ENCODE measurements at places on chromosomes 2 and 18. TPM values are rescaled to one million over a fixed set of nuclear protein-coding genes. Genes with fewer than 3 reads are reported as not detected.

DNA sequence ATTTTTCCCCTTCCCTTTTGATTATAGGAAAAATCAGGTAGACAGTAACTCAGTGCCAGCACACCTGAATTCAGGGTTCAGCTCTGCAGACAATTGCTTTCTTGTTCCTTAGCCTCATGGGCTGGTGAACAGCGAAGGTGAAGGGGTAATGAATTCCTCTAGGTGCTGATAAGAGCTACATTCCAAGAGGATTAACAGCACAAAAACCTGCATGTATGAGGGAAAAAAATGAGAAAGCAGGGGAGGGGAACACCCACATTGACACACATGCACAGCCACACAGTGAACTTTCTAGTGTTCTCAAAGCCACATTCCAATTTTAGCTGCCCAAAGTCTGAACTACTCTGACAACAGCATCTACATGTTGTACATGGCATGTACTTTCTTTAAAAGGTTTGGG, 46.1 kb downstream of the SPATS2L start:
- peaks cover 63% of the 10 kb centered on the region for H3K4me1 ChIP-seq
- peaks cover 13% of the 10 kb centered on the region for H3K36me3 ChIP-seq
- no peaks in the 10 kb centered on the region for H3K27me3 ChIP-seq
- no peak overlapping the region for H3K4me3 ChIP-seq
- DNase-seq: no peak

DNA sequence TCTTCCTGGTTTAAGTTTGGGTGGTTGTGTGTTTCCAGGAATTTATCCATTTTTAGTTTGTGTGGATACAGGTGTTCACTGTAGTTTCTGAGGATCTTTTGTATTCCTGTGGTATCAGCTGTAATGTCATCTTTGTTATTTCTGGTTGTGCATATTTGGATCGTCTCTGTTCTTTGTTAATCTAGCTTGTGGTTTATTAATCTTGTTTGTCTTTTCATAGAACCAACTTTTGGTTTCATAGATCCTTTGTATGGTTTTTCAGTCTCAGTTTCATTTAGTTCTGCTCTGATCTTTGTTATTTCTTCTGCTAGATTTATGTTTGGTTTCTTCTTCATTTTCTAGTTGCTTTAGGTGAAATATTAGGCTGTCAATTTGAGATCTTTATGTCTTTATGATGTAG, 202.4 kb upstream of the ZSWIM2 start:
- no peak overlapping the region for H3K4me3 ChIP-seq
- no peaks in the 10 kb centered on the region for H3K4me1 ChIP-seq
- no peaks in the 10 kb centered on the region for H3K36me3 ChIP-seq
- H3K27me3 ChIP-seq: peaks cover 20% of the 10 kb centered on the region
- H3K27ac ChIP-seq: no peak overlapping the region

DNA sequence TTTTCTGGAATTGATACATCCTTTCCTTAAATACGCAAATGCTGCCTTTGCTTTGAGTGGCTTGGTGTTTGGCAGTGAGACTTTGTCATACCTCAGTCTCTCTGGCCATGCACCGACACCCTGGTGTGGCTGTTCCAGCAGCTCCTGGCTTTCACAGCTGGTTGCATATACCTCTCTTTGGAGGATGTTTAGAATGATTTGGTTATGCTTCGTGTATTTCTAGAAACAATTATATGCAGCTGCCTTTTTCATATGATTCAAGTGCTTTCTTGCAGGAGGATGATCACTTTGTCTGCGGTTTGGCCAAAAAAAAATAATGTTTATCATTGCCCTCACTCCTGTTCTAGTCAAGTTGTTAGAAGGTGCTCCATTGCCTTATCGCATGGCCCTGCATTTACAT, 95.0 kb upstream of the EML6 start:
- peaks cover 75% of the 10 kb centered on the region for H3K36me3 ChIP-seq
- no peaks in the 10 kb centered on the region for H3K27me3 ChIP-seq
- peaks cover 11% of the 10 kb centered on the region for H3K4me1 ChIP-seq
- H3K4me3 ChIP-seq: no peak overlapping the region

DNA sequence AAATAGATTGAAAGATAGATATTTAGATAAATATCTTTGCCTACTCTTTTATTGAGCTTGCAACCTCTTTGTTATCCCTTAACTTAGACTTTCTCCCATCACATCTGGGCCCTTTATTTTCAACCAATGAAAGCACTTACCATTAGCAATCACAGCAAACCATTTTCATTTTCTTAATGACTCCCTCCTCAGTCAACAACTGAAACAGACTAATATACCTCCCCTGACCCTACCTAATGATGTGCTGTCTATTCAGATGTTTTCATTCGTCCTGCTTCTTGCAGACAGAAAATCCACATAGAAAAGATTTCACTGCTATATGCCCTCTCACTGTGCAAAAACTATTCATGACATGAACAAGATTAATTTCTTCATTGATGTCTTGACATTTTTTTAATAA, 154.4 kb downstream of the VWC2L start:
- no peak overlapping the region for H3K27ac ChIP-seq
- H3K4me3 ChIP-seq: no peak overlapping the region
- no peaks in the 10 kb centered on the region for H3K4me1 ChIP-seq
- no peaks in the 10 kb centered on the region for H3K36me3 ChIP-seq

- no peak overlapping the region for H3K4me3 ChIP-seq
- H3K27me3 ChIP-seq: no peaks in the 10 kb centered on the region
- no peak for DNase-seq
- peaks cover 4% of the 10 kb centered on the region for H3K36me3 ChIP-seq
Measured at GRCh38 chr18:75063196-75063595, 145.7 kb downstream of the PTGR3 start.

The PLEKHM3 gene
- 12.5 TPM for total RNA-seq

The OR6B2 gene
- total RNA-seq: not detected

The CFAP210 gene
- 0.94 TPM for total RNA-seq

Data from osteocyte (in vitro differentiated cells).